Stimulated activated CD4-positive, alpha-beta T cell treated with anti-CD3 and anti-CD28 coated beads, Interleukin-4, amount 100 ng/mL, for 48 hours (primary cell): ENCODE measurements at places on chromosomes 6 and 20.

- DNase-seq: no peak
These were observed at the start of gene B3GAT2 for GRCh38 chr6:70956451-70957283. TSS of gene B3GAT2 (minus strand) at chr6:70957060. CDS start at chr6:70956429, 631 bp downstream.

DNA sequence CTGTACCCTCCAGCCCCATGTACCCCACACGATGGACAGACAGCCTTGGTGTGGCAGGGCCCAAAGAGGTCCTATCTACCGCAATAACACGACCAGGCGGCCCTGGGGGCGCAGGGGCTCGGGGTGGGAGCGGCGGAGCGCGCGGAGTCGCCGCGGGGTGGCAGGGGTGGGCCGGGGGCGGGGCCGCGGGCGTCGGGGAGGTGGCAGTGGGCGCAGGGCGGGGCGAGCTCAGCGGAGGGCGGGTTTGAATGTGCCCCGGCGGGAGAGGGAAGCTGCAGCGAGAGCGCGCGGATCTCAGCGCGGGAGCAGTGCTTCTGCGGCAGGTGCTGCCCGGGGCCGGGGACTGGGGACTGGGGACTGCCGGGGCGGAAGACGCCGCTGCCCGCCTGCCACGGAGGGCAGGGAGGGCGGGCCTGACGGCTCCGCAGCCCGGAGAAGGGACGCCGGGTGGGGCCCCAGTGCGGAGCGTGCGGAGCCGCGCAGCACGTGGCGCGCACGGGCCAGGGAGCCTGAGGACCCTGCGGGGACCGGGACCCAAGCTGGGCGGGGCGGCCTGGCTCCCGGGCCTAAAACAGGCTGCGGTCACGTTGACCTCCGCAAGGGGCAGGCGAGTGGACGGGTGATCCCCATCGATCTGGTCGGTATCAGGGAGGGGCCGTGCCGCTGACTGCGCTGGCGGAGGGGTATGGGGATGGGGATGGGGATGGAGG lies at the start of gene SLC29A1:
TSS of gene SLC29A1 (plus strand) at position 277 of the 710 bp plus-strand sequence. CDS start 3,719 bp downstream, outside the sequence.
- DNase-seq: peak; percentile 82

DNA sequence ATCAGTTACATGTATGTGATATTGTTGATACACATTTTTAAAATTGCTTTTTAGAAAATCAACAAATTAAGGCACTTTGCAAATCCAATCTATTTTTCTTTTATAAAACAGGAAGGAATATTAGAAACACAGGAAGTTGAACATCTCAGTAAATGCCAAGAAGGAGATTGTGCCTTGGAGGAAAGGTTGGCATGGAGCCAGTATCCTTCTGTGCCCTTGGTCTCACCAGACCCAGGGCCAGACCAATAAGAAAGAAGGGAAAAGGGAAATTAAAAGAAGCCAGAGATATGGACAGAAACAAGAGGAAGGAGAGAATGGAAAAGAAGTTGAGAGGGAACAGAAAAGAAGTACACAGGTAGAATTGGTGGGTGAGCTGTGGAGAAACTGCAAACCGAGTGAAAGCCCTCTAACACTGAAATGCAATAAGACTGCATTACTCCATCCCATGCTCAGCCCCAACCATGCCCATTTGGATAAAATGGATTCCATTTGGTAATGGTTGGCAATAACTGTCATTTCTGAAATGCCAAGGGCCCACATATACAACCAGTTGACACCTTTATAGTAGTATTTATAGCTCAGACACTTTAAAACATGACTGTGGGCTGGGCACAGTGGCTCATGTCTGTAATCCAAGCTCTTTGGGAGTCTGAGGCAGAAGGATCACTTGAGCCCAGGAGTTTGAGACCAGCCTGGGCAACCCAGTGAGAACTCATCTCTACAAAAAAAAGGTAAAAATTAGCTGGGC lies 133.8 kb downstream of the GMPR start:
- DNase-seq: no peak

DNA sequence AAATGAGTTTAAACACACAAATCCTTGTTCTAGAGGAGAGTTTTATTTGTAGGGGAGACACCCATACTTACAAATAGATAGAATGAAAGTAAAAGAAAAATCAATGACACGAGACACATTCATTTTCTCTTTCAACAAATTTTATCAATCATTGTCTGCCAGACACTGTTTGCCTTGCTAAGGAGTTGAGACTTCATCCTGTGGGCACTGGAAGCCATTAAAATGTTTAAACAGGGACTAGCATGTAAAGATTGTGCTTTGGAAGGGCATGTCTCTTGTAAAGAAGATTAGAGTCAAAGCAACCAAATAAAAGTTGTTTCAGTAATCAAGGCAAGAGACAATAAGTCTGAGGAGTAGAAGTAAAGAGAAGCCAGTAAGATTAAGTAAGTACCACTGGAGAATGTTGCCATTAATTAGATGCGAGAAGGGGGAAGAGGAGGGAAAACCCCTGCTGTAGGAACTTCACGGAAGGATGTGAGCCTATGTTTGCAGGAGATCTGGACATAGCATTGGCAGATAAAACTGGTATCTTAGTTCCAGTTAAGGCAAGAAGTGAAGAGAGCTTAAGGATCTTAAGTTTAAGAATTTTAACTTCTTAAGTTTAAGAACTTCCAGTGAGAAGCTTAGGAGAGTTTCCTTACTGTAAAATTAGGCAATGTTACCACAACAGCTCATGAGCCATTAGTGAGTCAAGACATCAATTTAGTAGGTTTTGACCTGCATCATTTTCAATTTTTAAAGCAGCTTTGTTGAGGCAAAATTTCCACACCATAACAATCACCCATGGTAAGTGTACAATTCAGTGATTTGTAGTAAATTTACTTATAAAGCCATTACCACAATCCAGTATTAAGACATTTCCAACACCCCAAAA lies 117.0 kb upstream of the UST start:
- no peak for DNase-seq

- no peak for DNase-seq
These were observed 24.0 kb downstream of the AAR2 start for GRCh38 chr20:36260316-36260715.

- no peak for DNase-seq
These were observed 320.2 kb downstream of the BTBD9 start for GRCh38 chr6:38319256-38320212.

GRCh38 chr6:84641076-84641475 lies 123.3 kb downstream of the TBX18 start:
- DNase-seq: no peak

- no peak for DNase-seq
These were observed 55.5 kb upstream of the UNC93A start for GRCh38 chr6:167235421-167236238.

GRCh38 chr6:160520043-160520904 lies 143.8 kb downstream of the LPA start:
- DNase-seq: peak; percentile 71

- no peak for DNase-seq
These were observed 338.0 kb upstream of the SASH1 start for GRCh38 chr6:148004651-148005050.

GRCh38 chr20:35339007-35339406 lies 46.8 kb upstream of the FAM83C start:
- DNase-seq: no peak

DNA sequence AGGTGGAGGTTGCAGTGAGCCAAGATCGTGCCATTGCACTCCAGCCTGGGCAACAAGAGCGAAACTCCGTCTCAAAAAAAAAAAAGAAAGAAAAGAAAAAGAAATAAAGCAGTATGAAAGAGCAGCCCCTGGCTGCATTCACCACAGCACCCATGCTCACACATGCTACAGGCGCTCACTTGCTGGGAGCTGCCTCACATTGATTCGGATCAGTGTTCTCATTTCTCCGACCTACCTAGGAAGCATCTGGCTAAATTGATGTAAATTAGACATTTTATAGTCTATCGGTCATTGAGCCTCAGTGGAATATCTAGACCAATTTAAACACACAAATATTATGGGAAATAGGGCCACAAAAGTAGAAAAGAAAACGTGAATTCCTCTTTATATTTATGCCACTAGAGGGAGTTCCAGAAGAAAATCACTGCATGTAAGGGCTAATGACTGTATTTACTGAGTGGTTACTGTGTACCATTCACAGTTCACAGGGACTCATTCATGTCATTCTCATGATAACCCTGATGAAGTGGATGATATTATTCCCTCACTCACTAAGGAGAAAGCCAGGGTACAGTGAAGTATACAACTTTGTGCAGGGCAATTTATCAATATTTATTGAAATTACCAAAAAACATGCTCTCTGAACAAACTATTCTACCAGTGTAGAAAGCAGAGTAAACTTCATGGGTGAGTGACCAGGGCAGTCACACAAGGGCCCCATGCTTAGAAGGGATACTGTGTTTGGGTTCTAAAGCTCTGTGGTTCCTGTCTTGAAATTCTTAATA lies 5.3 kb upstream of the MOG start:
- no peak for DNase-seq
